ENCODE measurements at places on chromosomes 4 and X.
A peak's percentile ranks its signal among the peaks of the same experiment; 100 is the strongest.

DNA sequence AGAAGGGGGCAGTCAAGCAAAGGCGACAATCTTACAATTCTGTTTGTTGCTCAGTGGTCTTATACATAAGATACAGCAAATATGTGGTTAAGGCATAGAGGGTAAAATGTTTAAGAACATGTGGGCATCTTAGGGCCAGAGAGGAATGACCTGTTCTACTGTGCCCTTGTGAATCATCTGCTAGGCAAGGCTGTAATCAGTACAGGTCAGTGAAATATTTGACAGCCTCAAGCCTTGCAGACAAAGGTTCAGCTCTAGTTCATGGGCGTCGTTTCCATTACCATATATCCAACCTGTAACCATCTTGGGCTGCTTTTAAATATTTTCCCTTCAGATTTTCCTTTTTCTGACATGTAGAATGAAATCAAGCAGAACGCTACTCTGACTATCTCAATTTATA, 37.3 kb downstream of the AGA start:
- no peak for DNase-seq

DNA sequence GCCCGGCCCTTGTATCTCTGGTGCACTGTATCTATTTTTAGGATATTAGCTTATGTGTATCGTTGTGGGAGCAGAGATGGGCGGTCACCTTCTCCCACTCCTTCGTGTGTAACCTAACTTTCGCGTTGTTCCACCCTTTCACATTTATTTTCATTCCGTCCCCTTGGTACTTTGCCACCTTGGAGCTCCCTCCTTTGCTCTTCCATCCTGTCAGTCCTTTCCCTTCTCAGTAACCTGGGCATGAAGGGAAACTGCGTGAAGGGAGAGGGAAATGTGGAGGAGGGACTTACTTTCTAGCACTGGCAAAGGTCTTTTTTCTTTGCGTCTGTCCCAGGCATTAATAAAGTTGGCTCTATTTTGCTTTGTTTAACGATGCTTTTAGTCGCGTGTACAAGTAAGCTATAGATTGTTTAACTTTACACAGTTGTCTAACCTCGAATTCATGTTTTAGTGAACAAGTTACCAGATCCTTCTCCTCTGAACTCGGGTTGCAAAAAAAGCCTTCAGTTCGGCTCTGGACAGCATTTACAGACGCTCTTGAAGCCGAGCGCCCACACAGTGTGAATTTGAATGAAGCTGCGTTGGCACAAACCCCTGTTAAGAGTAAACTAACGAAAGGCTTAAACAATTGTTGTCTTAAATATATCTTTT, 3.9 kb downstream of the PCDH10 start:
- no peak for DNase-seq

GRCh38 chr4:123701131-123701575, 304.6 kb downstream of the SPRY1 start:
- no peak for DNase-seq

- peak; percentile 13 for DNase-seq
These were observed 72.6 kb downstream of the FAM53A start for GRCh38 chr4:1611501-1611870.

- DNase-seq = no peak
These were observed 302.3 kb upstream of the GATB start for GRCh38 chr4:152062936-152063620.

GRCh38 chr4:154564311-154564710, 1.5 kb downstream of the FGB start:
- no peak for DNase-seq

- no peak for DNase-seq
These were observed 6.0 kb downstream of the GPKOW start for GRCh38 chrX:49117581-49117980.

All from Right ventricle myocardium inferior (tissue), 1 donor.